Amygdala (tissue), 56 donors: ENCODE measurements at places on chromosomes 5 and 9.

GRCh38 chr9:114397219-114397847, 9.6 kb upstream of the AKNA start:
- DNase-seq, result no peak

DNA sequence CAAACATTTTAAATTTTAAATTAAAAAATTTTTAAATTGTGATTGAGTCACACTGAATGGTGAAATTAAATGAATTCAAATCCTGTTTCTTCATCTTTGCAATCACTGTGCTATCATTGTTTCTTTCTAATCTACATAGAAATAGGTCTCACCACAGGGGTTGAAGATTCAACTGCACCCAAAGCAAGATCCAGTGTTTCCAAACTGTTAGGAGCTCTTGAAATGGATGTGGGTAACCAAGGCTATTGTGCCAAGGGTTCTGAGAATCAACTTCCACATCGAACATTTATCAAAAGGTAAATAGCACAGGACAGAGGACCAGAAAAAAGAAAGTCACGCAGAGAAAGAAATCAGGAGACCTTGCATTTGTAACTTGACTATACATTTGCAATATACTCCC, 172.6 kb upstream of the RASEF start:
- DNase-seq, result no peak

- no peak for DNase-seq
Measured at GRCh38 chr5:17691762-17692161, 57.5 kb downstream of the TAF11L14 start.

DNA sequence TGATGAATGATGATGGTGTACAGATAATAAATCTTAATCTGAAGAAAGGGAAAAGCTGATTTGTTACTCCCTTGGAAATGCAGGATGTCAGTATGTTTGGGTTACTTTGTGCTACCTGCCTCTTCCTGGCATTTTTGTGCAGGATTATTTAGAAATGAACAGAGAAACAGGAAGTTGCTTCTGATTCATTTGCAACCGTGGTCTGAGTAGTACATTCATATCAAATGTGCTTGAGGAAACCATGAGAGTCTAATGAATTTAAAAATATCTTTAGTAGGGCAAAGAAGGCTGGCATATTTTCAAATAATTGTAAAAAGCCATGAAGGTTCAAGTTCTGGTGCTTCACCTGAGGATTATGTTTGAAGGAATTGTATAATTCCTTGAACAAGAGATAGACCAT, 391.6 kb downstream of the TMEM161B start:
- no peak for DNase-seq

DNA sequence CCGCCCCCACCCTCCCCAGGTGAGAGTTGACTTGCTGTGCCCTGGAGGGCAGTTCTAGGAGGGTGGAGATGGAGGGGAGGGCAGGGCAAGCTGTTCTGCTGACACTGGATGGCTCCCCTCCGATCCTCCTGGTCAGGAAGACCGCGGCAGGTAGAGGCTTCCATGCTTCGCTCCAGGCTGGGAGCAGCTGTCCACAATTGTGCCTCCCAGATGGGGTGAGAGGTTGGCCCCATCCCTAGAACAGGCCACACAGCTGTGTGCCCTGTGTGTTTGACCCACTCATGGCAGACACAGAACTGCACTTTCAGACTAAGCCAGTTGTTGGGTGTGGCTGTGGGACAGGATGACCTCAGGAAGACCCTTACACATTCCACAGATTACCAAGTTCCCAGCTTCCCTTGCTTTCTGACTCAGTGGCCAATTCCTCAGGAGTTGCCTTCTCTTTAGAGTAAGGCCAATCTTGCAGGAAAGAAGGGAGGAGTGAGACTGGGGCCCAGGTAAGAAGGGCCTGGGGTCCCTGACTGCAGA, 72.1 kb upstream of the HSPA9 start:
- no peak for DNase-seq

DNA sequence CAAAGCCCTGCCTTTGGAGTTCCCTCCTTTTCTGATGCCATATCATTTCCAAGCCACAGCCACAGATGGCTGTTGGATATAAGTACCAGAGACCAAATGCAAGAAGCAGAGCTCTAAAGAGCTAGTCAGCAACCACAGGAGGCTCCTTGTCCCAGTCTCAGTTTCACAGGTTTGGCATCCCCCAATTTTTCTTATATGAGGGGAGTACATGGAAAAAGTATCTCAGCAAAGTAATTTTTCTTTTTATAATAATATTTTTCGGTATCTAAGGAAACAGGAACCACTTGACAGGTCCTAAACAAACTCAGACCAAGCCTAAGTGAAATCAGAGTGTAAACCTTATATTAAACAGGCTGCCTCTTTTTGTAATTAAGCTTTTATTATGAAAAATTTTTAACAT, 20.1 kb downstream of the GZMK start:
- DNase-seq, result no peak
